ENCODE measurements at places on chromosomes 2 and 18.

- no peak for DNase-seq
Observed at GRCh38 chr2:96403481-96403880, 67.9 kb downstream of the NCAPH start.

DNA sequence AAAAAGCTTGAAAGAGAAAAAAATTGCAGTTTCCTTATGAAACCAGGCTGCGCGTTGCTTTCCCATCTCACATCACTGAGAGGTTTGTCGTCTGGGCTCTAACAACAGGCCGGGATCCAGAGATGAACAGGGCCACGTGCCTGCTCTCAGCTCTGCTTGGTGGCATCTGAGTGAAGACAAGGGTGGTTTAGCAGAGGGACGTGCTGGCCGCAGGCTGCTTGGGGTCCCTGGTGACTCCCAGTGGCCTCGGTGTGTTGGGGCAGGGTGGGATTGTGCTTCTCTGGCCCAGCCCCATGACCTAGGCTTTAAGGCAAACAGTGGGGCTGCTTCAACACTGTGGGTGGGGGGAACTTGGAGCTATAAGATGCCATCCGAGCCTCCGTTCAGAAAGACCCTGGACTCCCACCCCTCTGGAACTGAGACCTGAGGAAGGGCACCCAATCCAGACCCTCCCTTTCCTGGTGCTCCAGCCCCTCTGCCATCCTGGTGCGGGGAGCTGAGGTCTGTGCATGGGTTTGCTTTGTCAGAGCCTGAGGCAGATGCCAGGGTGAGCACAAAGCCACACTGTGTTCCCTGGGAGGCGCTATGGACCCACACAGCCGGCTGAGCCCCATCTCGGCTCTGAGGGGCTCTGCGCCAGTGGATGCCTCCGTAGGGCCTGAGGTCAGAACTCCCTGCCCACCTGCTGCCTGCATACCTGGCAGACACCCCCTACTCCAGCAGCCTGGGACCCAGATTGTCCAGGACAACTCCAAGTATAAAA, 18.4 kb upstream of the HPCAL1 start:
- DNase-seq = no peak

GRCh38 chr2:80815259-80815658, 510.7 kb upstream of the LRRTM1 start:
- no peak for DNase-seq

- DNase-seq = no peak
Observed at GRCh38 chr18:34604591-34604990, 105.5 kb upstream of the DTNA start.

DNA sequence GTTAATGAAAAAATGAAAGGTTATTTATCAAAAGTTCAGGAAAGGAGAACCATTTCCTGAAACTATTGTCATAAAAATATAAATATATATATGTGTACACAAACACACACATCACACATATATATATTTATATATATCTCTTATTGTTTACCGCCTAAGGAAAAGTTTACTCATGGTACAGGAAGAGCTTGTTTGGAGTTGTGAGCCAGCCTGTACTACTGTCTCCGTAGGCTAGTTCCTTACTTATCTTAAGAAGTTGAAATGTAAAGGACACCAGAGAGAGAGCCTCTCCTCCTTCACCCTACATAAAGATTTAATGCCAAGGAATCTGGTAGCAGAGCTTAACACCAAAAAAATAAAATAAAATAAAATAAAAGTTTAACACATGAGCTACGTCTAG, 19.6 kb downstream of the DSC1 start:
- no peak for DNase-seq

GRCh38 chr2:202147775-202148174, 74.7 kb downstream of the KIAA2012 start:
- DNase-seq = no peak

DNA sequence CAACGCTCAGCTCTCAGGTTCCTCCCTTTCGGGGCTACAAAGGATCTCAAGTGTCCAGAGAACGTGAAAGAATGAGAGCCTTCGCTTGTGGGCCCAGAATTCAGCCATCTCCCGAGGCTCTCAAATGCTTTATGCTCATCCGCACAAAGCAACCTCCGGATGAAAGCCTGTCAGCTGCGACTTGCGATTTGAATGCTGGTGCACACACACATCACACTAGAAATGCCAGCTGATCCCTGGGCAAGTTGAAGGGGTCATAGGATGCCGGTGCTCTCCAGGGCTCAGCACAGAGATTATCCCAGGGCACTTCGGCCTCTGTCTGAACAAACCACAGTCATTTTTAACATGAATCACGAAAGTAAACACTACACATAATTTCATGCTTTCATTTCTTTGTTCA, 141.8 kb upstream of the MYT1L start:
- no peak for DNase-seq

DNA sequence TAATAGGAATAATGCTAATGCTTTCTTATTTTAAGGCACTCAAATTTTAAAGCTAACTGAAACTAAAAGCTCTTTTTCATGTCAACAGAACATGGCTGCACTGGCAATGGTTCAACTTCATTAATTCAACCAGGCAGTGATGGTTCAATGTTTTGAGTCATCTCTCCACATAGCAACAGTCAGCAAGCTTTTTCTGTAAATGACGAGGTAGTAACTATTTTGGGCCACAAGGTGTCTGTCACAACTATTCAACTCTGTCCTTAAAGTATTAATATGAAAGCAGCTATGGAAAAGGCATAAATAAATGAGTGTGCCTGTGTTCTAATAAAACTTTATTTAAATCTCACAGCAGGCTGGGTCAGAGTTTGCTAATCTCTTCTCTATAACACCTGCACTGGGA, 1425.6 kb upstream of the PIK3C3 start:
- no peak for DNase-seq

DNA sequence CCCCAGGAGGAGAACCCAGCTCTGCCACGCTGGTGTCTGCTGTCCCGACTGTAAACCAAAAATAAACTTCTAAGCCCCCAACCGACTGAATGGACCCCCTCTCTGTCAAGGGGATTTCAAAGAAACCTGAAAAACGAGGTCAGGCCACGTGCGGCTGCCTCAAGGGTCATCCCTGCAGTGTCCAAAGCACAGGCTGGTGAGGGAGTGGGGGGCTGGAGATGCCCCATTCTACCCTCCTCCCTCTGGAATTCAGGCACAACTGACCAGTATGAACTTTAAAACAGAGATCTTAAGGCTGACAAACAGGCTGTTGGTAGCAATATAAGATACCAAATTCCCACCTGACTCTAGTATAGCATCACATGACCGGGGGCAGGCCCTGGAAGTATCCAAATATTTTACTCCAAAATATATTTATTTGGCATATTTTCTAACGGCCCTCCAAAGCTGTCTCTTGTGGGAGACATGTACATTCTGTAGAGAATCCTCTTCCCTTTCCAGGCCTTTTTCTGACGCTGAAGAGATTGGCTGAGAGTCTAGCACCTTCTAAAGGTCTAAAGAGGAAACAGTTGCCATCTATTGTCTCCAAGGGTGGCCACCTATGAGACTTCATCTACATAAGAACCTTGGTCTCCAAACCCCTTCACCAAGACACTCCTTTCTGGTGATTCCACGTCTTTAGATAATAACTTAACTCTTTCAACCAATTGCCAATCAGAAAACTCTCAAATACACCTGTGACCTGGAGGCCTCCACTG, 40.4 kb upstream of the CTDP1 start:
- peak; percentile 32 for DNase-seq

GRCh38 chr2:177669625-177670330, 277.2 kb downstream of the AGPS start:
- no peak for DNase-seq

GRCh38 chr2:39660612-39661236, 5.0 kb upstream of the TMEM178A start:
- DNase-seq = no peak

GRCh38 chr2:222057347-222058073, 241.3 kb downstream of the PAX3 start:
- peak; percentile 17 for DNase-seq

DNA sequence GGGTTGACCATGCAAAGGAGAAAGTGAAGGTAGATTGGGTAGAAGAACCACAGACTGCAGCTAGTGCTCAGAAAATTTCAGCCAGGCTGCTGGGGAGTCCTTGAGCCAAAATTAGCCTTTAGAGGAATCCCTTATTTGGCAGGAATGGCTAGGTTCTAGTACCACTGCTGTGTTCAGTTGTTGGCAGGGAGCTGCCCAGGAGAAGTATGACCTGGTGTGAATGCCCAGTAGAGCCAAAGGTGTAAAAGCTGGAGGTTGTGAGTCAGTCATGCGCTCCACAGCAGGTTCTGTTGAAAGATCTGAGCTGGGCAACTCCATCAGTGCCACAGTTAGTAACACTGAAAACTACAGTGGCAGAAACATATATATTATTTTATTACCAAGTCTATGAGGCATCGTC, 36.4 kb upstream of the TBR1 start:
- DNase-seq = no peak

GRCh38 chr2:212814941-212815340, 276.3 kb upstream of the ERBB4 start:
- no peak for DNase-seq

All from suppressor macrophage (primary cell).